ENCODE measurements at places on chromosomes 1 and 21.
A peak's percentile ranks its signal among the peaks of the same experiment; 100 is the strongest.

DNA sequence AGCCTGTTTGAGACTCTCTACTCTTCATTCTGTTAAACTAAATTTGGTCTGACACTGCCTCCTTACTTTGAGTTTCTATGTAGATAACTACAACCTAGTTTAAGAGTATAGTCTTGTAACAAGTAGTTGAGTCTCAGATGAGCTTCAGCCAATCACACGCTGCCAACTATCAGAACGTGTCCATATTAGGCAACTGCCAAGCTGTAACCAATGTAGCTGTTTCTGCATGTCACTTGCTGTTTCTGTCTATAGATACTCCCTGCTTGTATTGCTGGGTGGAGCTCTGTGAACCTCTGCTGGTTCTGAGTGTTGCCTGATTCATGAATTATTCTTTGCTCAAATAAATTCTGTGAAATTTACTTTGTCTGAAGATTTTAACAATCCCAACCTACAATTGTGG, 452.6 kb upstream of the NR5A2 start:
- DNase-seq, result no peak

DNA sequence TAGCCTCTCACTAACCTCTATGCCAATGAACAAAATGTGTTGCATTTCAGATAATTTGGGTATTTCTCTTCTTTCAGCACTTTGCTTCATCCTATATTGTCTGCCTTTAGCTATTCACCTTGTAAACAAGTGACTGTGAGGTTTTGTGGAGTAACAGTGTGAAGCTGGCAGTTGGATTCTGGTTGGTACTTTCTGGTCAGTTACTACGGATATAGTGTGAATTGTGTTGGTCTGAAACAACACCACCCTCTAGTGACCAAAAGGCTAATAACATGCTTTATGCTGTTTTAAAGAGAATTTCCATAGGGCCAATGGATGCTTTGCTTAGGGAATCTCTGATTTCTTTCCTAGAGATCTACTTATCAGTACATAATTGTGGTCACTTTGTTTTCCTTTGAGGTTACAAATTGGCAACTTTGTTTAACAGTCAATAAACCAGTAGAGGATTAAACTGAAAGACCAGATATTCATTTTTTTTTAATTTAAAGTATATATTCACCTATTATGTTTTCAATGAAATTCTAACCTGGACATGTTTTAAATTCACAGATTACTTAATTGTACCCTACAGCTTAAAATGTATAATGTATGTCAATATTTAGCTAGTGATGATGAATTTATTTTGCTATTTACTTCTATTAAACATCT, 2.5 kb upstream of the PTGER3 start:
- DNase-seq, result no peak

DNA sequence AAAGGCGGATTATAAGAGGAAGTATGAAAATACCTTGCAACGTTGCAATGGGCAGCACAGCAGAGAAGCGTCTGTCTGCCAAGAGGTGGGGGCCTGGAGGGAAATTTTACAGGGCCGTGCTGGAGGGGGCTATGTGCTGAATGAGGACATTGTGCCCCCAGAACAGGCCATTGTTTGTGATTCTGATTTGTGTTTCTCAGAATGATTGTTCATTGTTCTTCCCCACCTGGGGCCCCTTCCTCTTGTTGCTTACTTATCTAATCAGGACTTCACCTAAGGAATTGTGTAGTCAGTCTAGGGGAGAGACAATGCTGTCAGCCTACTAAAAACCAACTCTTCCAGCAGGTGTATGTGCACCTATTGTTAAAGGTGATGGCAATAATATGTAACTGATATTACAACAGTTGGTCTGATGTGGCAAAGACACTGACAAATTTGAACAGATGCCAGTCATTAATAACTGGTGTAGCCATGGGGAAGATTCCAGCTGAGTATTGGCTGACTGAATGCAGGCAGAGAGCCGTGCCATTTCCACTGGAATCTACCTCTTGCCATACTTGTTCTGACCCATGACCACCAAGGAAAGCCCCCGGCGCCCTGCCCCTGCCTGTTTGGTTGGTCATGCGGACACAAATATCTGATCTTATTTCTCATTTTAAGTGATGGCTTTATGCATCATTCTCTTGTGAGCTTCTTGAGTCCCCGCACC, 45.2 kb upstream of the PSEN2 start:
- DNase-seq, result no peak

DNA sequence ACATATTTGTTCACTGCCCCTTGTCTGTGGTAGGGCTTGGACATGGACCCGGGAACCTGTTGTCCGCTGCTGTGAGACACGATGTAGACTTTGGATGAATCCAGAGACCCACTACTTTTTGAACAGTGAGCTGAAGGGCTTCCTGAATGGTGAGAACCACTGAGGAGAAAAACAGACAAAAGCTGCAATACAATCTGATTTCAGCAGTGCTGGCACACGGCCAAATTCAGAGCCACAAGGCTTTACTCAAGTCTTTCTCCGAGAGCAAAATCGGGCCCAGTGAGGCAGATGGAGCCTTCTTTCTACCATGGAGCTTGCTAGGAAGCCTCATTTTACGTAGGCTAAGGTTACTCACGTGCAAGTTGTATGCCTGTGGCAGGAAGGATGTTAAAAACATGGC, 197.6 kb downstream of the SIPA1L2 start:
- DNase-seq, result no peak

DNA sequence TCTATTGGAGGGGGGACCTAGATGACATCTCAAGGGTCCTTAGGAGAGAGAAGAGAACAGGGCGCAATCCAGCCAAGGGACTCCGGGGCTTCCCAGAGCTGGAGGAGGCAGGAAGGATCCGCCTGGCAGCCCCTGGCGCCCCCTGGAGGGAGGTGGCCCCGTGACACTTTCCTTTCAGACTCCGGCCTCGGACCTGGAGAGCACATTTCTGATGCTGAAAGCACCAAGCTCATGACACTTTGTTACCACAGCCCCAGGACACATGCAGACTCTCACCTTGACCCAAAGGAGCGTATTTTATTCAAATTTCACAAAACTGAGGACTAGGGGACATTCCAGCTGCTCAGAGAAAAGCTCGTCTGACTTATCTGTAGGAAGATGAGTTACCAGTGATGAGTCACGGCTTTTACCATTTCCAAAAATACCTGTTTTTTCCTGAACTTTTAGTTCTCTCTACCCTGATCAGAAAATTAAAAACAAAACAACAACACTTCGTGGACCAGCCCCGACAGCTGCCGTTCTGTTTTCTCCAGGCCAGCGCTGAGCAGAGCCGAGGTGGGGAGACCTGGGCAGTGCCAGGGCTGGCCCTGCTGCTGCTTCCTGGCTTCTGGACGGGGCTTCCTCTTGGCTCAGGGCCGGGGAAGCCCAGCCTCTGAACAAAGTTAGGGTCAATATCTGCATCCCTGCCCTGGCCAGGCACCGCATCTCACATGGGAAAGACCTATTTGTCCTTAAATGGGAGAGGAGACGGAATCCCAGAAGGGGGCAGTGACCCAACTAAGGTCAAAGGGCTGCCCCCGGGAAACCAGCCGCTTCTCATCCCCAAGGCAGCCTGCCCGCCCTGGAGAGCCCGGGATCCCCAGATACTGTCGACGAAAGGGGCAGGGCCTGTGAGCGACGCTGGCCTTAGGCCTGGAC, 21.6 kb upstream of the POFUT2 start:
- DNase-seq, result peak; percentile 72

DNA sequence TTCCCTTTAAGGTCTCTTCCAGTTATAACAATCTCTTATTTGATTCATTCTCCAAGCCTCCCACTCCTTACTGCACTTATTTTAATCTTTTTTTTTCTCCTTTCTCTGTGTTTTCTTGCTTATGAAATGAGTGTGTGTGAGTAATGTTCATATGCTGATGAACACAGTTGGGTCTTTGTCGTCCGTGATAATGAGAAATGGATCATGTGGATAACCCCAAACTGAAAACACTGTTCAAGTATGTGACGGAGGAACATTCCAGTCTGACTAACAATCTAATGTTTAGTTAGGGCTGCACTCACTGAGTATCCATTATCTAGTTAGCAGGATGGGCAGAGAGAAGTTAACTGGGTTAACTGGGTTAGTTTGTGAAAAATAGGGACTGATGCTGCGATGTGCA, 253.1 kb upstream of the DUSP10 start:
- DNase-seq, result no peak

GRCh38 chr1:41358131-41359021, 2.9 kb upstream of the FOXO6 start:
- peak; percentile 51 for DNase-seq

DNA sequence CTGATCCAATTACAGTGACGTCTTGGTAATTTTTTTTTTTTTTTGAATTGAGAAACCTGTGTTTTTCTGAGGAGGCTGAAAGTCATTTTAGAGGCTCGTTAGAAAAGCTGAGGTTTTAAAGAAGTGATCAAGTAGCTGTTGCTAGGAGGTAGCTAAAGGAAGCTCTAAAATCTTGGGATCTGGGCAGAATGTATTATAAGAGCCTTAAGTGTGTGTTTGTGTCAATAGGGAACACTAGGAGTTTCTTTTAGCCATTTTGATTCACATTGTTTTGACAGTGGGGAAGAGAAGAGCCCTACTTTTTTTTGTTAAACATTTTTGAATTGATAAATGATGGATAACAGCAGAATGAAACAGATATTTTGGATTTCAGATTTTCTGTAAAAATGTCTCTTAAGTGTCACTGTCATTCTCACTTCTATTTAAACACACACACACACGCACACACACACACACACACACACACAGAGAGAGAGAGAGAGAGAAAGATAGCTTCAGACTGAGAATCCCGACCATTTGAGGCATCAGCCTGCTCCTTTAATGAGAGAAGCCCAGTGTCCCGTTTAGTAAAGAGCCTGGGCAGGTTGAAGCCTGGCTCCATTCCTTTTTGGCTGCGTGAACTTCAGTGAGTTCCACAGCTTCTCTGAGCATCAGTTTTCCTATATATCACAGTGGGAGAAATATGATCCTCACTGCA, 79.1 kb upstream of the GPR88 start:
- DNase-seq, result no peak

- peak; percentile 77 for DNase-seq
Observed at GRCh38 chr1:15046487-15047165, 106.9 kb upstream of the TMEM51 start.

- DNase-seq, result no peak
Observed at GRCh38 chr21:29194847-29195246, 64.4 kb downstream of the MAP3K7CL start.

DNA sequence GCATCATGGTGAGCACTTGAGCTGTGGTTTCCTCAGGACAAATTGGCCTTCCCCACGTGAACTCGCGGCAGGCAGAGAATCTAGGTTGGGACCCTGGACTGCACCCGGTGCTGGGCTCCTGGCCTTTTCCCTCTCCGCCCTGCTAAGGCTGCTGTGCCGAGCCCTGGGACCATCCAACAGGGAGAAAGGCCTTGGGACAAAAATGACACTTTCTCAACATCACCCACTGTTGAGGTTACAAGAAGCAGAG, 9.2 kb upstream of the UMODL1 start:
- DNase-seq, result no peak

GRCh38 chr1:119298687-119299303, 69.8 kb upstream of the HAO2 start:
- no peak for DNase-seq

GRCh38 chr1:59076612-59077011, 220.3 kb upstream of the FGGY start:
- DNase-seq, result no peak

GRCh38 chr1:7932524-7933138, 8.0 kb downstream of the TNFRSF9 start:
- no peak for DNase-seq

DNA sequence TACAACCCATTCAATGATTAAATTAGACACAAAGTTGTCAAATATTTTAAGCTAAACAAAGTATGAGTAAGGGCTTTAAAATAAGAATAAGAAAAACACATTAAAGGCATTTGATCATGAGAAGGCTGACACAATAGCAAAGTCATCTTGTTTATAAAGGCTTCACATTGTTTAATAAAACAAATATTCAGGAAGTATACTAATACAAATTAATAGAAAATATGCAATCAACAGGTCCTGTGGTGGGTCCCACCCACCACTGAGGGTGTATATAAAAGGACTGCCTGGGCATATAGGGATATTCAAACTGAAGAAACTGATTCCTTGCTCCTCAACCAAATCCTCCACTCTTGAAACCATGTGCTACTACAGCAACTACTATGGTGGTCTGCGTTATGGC, at the start of gene KRTAP20-2:
Gene KRTAP20-2, plus strand, starts transcription at position 301 of the 400 bp plus-strand sequence. Its CDS starts 58 bp downstream, at position 359.
- no peak for DNase-seq

DNA sequence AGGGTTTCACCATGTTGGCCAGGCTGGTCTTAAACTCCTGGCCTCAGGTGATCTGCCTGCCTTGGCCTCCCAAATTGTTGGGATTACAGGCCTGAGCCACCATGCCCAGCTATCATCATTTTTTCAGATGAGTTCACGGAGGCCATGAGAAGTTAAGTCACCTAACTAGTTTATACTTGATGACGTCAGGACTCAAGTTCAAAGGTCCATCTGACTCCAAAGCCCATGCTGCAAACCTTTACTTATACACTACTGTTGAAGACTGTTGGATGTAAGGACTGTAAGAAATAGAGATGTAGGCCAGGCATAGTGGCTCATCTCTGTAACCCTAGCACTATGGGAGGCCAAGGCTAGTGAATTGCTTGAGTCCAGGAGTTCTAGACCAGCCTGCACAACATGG, 40.8 kb upstream of the STMN1 start:
- DNase-seq, result no peak

DNA sequence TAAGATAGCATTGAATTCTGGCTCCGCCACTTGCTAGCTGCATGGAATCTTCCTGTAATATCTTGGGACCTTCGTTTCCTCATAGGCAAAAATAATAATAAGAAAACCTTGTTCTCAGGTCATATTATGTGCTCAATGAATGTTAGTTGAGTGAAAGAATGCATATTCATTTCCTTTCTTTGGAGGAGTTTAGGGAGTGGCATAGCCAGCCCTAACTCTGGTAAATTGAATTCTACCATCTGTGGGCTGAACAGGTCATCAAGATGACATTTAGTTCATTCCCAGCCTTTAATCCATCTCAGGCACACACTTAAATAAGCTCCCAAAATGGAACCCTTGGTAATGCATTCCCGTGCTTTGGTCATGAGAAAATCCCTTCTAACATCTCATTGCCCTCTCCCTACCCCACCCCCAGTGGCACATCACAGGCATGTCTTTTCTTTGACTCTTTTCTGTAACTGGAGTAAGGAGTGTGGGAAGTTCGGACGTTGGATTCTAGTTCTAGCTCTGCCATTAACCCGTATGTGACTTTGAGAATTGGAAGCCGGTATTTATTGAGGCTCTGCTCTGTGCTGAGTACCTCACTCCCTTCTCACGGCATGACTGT, 13.2 kb upstream of the MYOG start:
- DNase-seq, result no peak

GRCh38 chr1:89929467-89930063, 65.3 kb upstream of the ZNF326 start:
- no peak for DNase-seq

DNA sequence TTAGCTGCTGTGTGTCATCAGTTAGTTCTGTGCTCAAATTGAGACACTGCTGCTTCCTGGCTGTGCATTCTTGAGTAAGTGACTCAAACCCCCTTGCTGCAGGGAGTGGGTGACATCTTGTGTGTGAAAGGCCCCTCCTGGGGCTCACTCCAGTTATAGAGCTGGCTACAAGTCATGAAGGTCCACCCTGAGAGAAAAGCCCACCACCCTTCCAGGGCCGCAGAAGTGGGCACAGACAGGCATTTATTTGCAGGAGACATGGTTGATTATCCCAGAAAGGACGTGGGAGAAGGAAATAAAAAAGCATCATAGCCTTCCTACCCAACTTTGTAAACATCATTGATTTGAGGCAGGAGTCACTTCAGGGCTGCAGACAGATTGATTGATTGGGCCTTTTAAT, 550.6 kb downstream of the MATN1 start:
- DNase-seq, result no peak
